ENCODE measurements at places on chromosomes 1 and 21. TPM values are rescaled to one million over a fixed set of nuclear protein-coding genes. Genes with fewer than 3 reads are reported as not detected.

DNA sequence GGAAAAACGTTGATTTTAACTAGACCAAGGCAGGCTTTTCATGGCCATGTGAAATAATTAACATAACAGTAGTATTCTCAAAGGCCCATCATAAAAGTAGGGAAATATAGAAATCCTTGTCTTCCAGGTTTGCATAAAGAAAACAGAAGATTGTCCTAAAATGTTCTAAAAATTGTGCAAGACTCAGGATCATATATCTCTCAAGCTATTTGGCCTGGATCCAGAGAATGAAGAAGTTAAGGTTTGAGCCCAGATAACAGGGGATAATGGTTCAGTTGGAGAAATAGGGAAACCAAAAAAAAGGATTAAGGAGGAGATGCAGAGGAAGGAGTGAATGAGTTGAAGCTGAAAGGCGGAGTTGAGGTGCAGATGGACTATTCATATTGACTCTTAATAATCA is 555.5 kb upstream of the NR5A2 start:
- DNase-seq: no peak

DNA sequence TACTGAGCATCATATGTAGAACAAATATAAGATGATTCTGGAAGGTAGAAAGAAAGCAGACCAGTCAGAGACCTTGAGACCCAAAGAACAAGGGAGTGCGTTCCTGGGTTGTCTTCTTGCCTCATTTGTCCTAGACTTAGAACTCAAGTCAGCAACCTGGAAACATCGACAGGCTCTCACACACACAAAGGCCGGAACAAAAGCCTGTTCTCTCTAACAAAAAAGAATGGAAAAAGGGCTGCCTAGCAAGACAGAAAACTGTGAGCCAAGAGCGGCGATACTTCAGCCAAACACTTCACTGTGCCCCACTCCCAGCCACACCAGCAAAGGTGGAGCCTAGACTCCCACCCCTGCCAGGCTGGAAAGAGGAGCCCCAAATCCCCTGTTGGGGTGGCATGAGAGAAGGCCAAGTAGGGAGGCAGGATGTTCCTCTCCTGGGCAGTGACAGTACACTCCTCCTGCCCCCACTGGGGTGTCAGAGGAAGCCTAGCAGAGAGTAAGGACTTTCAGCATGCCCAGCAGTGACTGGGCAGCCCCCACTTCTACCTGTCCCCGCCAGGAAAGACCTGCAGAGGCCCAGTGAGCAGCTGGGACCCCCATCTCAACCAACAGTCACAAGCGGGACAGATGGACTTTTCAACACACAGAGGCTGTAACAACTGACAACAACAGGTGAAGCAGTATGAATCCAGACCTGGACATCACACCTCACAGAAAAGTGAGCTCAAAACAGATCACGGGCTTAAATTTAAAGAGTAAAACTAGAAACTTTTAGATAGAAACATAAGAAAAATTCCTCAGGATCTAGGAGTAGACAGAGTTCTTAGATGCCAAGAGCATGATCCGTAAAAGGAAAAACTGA is 33.0 kb downstream of the MRAP start:
- no peak for DNase-seq

GRCh38 chr1:166272155-166272554 is 105.4 kb upstream of the FAM78B start:
- no peak for DNase-seq

DNA sequence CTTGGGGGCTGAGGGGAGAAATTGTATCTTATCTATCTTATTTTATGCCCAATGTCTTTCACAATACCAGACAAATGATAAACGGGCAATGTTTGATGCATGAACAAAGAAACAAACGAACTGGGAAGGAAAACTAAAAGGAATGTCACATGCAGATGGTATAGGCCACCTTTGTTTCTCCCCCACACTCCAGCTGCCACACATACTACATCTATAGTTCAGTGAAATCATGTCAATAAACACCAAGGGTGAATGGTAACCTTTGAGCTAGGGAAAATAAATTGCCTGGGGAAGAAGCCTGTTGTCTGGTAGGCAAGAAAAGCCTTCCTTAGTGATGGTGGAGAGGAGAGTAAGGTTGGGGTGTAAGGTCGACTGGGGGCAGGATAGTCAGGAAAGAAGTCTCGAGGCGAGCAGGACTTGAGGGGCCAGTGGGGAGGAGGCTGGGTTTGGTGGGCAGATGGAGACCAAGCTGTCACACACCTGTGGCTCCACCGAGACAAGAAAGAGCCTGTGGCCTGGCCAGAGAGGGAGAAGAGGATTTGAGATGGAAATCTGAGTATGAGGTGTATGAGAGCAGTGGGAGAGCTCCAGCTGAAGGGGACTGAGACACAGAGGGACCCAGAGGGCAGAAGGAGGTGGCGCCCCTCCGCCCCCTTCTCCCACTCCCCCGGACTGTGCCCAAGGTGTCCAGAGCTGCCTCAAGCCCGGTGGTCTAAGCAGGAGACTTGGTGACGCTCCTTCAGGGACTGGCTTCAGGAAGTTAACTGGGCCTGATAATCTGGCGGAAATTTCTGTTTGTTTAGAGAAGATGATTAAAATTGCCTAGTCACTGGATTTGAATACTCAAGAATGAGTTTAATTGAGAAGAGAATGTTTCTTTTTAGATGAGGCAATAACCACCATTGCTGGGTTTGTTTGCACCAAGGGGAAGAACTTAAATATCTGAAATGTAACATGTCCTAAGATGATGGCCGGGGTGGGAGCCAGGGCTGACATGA is 37.3 kb downstream of the ATF3 start:
- no peak for DNase-seq

DNA sequence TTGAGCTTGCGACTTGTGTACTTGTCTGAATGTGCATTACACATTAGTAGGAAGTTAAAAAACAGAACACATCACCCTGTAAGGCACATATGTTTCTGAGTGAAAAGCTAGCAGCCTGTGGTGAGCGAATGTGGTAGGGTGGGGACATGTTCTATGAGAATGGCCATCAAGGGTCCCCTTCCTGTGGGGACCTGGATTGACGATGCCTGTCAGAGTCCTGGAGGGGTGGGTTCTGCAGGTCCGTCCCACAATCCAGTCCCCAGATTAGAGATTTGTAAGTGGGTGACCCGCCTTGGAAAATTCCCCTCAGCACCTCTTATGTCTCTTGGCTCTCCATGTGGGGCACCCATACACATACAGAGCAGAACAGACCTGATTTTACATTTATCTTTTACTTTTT is 40.0 kb downstream of the MTARC1 start:
- no peak for DNase-seq

- no peak for DNase-seq
Measured at GRCh38 chr1:41320895-41321676, 40.1 kb upstream of the FOXO6 start.

DNA sequence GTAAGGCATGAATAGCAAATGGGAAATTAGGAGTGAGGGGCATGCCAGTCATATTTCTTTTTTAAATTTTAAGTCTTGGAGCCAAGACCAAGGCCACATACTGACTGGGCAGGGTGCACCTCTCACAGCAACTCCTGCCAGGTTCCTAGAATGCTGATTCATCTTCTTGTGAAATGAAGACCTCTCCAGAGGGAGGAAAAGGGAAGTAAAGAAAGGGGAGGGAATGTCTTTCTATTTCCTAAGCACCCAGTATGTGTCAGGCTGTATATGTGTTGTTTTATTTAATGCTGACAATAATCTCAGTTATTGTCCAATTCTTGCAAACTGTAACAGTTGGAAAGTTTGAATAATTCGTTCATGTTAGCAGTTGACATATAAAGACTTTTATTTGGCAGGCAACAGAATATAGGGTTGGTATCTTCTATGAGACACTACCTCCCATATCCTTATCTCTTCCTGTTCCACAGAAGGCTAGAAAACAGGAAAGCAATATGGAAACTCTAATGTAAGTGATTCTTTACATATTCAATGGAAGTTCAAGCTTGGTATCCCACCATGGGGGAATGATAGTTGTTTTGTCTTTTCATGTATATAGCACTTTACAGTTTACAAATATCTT is 259.1 kb upstream of the USP24 start:
- DNase-seq: no peak

- peak; percentile 98 for DNase-seq
Measured at GRCh38 chr1:234656944-234657654, 47.1 kb upstream of the IRF2BP2 start.

DNA sequence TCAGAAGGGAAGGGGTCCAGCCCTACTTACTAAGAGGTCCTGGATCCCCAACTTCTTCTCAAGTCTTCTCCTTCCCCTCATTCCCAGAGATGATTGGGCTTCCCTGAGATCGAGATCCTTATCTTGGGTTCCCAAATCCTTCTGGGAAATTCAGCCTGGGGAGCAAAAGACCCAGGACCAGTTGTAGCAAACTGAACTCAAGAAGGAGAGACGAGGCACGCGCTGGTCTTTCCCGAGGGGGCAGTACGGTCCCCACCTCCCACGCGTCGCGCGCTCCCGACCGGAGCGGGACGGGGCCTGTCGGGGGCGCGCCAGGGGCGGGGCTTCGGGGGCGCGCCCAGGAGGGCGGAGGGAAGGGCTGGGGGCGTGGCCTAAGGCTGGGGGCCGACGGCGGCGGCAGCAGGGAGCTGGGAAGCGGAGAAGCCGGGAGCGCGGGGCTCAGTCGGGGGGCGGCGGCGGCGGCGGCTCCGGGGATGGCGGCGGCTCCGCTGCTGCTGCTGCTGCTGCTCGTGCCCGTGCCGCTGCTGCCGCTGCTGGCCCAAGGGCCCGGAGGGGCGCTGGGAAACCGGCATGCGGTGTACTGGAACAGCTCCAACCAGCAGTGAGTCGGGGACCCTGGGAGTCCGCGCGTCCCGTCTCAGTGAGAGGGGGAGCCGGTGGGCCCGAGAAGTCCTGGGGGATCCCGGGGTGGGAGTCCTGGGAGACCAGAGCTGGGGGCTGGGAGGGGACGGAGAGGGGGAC is at the start of gene EFNA3:
TSS of gene EFNA3 (plus strand) at position 369 of the 741 bp plus-strand sequence. CDS start at position 474, 105 bp downstream.
- no peak for DNase-seq

DNA sequence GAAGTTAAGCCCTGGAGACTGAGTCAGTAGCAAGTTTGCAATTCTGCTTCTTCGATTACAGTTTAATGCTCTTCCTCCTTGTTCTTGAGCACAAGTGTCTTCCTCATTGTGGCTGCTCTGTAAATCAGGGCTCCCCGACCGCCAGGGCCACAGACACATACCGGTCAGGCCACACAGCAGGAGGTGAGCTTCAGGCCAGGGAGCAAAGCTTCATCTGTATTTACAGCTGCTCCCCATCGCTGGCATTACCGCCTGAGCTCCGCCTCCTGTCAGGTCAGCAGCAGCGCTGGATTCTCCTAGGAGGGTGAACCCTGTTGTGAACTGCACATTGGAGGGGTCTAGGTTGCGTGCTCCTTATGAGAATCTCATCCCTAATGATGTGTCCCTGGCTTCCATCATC is 1.7 kb upstream of the TRAPPC10 start:
- DNase-seq: no peak

DNA sequence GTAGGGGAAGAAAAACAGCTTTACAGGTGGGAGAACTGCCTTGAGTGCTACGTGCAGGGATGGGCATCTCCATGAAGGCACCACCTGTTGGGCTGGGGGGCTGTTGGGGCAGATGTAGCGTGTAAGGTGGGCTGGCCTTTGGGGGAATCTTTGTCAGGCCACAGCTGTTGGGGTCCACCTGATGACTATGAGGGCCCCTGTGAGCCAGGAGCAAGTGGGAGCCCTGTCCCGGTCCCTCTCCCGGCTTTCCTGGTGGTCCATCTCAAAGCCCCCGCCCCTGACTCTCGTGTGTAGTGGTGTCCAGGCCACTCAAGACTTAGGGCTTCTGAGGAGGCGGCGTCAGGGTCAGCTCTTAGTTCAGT is 13.5 kb downstream of the SLC37A1 start:
- DNase-seq: no peak

- no peak for DNase-seq
Measured at GRCh38 chr1:47759936-47760629, 237.1 kb downstream of the TRABD2B start.

GRCh38 chr1:109370712-109371340 is 26.9 kb downstream of the SORT1 start:
- no peak for DNase-seq

DNA sequence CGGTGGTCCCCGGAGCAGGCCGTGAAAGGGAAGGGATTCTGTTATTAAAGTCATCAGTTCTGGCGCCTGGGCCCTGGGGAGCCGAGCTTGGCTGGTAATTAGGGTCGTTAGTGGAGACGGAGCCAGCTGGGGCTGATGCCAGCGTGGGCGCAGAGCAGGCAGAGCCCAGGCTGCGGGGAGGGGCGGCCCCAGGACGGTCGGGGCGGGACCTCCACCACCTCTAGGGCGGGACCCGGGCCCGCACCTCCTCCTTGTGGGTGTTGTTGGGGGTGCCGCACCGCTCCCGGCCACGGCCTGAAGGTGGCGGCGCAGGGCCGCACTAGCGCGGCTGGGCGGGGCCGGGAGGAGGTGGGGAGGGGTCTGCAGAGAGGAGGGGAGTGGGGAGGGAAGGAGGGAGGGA is 470.6 kb downstream of the PTPRU start:
- DNase-seq: no peak

- DNase-seq: no peak
Measured at GRCh38 chr1:201916649-201917249, 28.1 kb downstream of the SHISA4 start.

DNA sequence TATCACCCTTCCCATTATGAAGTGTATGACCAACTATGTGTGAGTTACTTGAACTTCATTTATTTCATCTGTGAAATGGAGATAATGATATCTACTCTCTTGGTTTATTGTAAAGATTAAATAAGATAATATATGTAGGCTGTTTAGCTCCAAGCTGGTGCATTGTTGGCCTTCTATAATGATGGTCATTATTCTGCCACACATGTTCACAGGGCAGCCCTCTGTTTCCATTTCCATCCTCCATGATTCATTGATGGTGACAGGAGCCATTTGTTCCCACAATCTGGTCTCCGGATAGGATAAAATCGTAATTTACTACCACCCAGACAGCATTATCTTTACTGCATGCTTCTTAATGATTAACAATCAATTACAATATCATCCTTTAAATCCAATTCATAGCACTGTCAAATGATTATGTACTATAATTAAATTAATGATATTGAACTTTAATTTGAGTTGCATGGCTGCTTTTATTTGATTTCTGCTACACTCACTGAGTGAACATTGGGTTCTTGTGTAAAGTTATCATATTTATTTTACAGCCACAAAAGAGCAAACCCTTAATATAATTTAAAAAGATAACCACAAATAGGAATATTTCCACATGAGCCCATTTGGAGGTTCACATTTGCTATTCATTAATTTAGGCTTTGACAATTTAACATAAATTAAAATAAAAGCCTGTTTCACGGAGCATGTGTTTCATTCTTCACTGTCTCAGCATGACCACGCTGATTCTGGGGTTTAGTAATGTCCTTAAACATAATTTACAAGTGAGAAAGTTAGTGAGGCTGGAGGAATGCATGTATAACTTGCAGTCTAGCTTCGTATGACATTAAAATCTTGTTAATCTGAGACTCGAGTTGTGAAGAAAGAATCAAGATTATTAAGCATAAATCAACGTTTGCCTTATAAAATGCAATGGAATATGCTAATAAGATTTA is 596.4 kb upstream of the ZRANB2 start:
- no peak for DNase-seq

GRCh38 chr1:203631946-203632345 is 5.3 kb downstream of the ATP2B4 start:
- no peak for DNase-seq

The HPCA gene
- total RNA-seq: 1.2 TPM

The PGLYRP4 gene
- total RNA-seq: not detected

The DAB1 gene
- 0.05 TPM for total RNA-seq

The RAB7B gene
- 0.05 TPM for total RNA-seq

The YBX1 gene
- total RNA-seq: 908 TPM

The AADACL4 gene
- not detected for total RNA-seq

The LORICRIN gene
- total RNA-seq: not detected

The XCL2 gene
- total RNA-seq: not detected

The E2F2 gene
- total RNA-seq: 9.5 TPM

The ALX3 gene
- not detected for total RNA-seq

Measured in Panc1 (cell line).